BJ (cell line): ENCODE measurements at places on chromosomes 13 and 19.

GRCh38 chr19:45499196-45500180 lies 1.2 kb downstream of the PPM1N start:
- no peak for DNase-seq

- DNase-seq: peak; percentile 45
Observed at GRCh38 chr19:2327773-2328400, 499 bp downstream of the LSM7 start.

GRCh38 chr13:23044906-23045305 lies 135.9 kb upstream of the SGCG start:
- DNase-seq: no peak

GRCh38 chr19:13492128-13492527 lies 14.2 kb downstream of the CACNA1A start:
- DNase-seq: peak; percentile 62

GRCh38 chr19:15672580-15673175 lies at the start of gene CYP4F12:
CYP4F12 (plus strand) TSS chr19:15673087; CDS start chr19:15673530, 443 bp downstream.
- DNase-seq: no peak

GRCh38 chr19:46133101-46133627 lies 8.7 kb upstream of the IGFL3 start:
- peak; percentile 29 for DNase-seq

DNA sequence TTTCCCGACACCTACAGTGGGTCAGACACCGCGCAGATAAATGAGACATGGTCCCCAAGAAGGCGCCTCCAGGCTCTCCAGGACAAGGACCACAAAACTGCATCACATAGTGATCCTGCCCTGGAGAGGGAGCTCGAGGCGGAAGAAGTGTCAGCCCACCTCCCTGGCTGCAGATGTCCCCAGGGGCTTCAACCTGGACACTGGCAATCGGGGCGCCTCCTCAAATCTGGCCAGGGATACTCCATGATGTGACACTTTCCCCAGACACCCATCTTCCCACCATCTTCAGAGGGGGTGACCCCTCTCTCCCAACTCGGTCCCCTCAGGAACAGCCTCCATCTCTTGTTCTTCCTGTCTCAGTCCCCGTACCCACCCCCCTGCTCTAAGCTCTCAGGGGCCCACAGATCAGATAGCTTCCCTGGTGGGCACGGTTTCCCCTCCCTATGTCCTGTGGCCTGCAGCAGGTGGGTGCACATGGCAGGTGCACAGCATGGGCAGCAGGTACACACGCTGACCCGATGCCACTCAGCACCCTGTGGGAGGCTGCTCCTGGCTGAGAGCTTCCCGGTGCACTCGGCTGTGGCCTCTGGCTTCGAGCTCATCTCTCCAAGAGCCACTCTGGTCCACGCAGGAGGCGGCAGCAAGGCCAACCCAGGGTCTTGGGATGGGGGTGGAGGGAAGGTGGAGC lies 61.2 kb downstream of the PEPD start:
- DNase-seq: no peak

GRCh38 chr19:10730932-10731331 lies 13.1 kb downstream of the DNM2 start:
- no peak for DNase-seq

DNA sequence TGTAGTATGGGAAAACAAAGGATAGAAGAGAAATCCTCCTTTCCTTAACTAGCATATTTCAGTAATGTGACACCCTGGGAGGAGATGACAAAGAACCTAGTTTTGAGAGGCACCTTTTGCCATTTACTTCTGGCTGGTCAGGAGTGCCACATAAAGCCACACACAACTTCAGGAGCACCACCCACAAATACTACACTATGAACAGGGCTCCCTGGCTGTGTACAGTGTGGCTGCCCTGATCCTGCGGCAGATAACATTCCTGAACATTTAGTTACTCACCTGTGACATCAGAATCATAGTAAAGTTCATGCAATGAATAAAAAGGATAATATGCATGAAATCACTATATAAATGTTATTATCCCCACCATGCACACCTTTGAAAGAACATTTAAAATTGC lies 17.4 kb upstream of the IRS2 start:
- DNase-seq: no peak

DNA sequence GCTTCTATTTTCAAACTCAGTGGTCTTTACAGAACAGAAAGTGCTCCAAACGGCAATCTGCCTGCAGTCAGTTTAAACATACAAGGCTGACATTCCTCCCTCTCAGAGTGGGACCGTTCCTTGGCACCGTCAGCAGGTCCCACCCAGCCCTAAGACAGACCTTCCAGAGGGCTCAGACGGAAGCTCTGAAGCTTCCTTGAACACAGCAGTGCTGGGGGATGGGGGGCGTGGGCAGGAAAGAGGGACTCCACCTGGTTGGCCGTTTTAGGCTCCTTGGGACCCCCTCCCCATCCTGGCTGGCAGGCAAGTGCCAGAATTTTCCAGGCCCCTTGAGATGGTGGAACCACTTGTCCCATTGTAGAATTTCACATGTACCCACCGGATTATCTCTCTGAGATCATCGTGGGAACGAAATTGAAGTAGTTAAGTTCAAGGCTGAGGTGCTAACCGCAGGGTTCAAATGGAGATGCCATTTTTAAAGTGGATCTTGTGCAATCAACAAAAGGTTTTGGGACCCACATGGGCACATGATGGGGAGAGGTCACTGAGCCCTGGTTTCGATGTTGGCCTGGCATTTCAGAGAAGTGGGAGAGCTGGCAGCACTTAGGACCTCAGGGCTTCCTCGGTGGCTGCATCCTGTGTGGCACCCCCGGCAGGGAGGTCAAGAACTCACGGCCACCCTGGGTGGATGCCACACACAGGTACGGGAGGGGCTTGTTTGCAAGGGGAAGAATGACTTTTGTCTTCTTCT lies 46.2 kb downstream of the KLF2 start:
- no peak for DNase-seq

DNA sequence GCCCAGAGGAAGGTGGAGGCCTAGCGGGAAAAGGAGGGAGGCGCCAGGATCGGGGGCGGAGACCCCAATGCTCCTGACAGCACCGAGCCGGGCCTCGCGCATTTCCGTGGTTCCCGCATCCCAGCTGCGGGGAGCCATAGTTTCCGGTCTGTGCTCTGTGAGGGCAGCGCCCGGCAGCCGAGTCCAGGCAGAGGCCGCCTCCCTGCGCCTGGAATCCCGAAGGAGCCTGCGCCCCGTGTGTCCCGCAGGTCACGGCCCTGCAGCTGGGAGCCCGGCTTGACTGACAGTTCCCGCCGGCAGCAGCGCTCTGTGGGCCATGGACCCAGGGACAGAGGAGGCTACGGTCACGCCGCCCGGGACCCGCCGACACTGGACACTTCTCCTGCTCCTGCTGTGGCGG lies 74.6 kb upstream of the C13orf46 start:
- DNase-seq: no peak

- no peak for DNase-seq
Observed at GRCh38 chr13:110944121-110944967, 29.5 kb upstream of the ANKRD10 start.

- DNase-seq: no peak
Observed at GRCh38 chr19:2417881-2418406, 9.4 kb downstream of the TIMM13 start.

GRCh38 chr13:50123002-50123401 lies 107.8 kb downstream of the KCNRG start:
- DNase-seq: no peak

DNA sequence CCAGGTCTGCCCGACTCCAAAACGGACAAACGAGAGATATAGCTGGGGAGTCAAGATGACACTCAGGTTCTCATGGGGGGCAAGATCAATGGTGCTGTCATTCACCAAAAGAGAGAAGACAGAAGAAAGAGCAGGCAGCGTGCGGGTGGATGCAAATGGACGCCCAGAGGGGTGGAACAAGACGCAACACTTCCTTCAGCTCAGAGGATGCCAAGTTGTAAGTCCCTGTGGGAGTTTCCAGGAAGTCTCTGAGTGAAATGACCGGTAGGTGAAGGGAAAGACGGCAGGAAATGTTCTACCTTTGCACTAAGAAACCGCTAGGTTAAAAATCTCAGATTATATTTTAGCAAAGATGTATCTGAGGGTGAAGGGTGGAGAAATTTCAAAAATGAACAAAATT lies 26.5 kb downstream of the TUBGCP3 start:
- DNase-seq: no peak

DNA sequence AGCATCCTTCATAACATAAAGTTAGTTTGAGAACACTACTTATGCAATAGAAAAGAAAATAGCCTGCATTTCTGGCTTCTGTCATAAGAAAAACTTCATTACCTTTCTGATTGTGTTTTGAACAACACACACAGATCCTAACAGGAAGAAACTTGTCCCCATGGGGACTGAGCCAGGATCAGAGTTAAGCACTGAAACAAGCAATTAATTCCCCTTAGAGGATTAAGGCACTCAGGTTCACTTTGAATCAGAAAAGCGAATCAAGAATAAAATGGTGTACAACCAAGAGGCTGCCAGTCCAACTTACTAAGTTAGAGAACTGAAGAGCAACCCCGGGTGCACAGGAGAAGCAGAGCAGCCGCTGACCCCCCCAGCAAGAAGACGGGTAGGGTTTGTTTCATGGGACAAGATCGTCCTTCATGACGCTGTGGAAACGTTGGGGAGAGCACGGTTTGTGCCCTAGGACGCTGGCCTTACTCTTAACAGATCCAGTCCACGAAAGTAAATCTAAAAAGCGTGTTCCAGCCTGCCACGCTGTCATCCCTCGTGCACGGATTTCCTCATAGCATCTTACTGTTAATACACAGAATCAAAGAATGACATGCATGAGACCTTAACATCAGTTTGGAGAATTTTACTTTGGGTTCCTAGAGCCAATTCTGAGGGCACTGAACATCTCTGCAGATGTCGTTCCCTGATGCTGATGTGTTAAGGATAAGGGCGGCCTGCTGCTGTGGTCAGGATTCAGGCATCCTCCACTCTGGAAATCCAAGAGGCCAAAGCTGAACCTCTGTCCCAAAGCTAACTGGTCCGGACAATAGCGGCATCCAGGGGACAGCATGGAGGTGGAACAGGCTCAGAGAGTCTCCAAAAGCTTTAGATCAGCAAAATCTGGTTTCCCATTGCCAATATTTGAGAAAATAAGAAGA lies 46.4 kb downstream of the GGACT start:
- DNase-seq: no peak

DNA sequence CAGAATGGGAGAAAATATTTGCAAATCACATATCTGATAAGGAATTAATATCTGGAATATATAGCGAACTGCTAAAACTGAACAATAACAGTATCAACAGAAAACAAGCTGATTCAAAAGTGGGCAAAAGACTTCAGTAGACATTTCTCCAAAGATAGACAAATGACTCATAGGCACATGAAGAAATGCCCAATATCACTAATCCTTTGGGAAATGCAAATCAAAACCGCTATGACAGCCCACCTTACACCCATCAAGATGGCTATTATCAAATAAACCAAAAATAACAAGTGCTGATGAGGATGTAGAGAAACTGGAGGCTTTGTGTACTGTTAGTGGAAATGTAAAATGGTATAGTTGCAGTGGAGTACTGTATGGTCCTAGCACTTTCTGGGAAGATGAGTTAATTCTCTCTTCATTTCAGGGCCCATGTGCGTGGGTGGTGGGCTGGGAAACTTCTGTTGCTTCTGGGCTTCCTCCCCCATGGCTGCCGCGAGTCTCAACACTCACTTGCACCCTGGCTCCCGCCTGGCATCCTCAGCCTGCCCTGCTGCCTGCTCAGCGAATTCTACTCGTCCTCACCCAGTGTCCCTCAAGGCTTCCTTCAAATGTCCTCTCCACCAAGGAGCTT lies 12.4 kb upstream of the GJA3 start:
- no peak for DNase-seq

DNA sequence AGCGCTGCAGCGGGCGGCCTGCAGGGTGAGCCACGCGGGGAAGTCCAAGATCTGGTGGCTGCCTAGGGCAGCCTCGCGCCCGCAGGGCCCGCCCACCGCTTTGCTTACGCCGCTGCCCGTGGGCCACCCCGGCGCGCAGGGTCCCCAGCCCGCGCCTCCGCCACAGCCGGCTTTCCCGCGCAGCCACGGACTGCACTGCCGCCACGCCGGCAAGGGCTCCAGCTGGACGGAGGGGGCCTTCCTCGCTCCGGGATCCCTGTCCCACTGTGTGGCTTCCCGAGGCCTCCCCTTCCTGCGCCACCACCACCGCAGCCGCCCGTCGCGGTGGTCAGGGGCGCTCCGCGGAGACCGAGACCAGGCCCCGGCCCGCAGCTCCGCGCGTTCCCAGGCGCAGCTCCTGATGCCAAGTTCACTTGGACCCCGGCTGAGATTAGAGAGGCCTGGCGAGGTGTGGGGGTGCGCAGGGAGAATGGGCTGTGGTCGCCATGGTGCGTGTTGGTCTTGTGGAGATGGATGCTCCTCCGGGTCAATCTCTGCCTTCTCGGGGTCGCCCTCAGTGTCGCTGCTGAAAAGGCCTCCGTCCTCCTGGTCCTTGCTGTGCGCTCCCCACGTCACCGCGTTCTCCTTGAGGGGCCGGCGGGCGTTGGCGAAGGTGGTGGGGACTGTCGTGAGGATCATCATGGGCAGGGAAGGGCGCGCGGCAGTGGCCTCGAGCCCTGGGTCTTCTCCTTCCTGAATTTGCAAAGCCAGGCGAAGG lies 17.9 kb upstream of the RNF17 start:
- DNase-seq: no peak

DNA sequence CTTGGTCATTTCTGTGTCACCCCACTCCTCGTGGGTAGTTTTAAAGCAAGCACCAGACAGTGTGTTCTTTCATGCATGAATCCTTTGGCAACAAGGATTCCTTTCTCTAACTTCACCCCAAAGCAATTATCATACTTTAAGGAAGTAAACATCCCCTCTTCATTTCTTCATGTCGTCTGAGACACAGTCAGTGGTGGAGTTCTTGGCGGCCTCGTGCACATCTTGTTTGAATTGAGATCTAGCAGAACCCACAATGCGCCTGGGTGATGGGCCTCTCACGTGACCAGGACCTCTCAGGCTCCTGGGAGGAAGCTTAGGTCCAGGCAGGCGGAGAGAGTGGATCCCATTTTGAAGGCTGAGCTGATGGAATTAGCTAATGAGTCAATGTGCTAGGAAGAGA lies 2.6 kb downstream of the ACSBG2 start:
- DNase-seq: no peak

GRCh38 chr13:23956106-23956505 lies 58.8 kb upstream of the C1QTNF9B start:
- DNase-seq: no peak

- DNase-seq: no peak
Observed at GRCh38 chr19:50565984-50566903, 2.0 kb downstream of the LRRC4B start.

DNA sequence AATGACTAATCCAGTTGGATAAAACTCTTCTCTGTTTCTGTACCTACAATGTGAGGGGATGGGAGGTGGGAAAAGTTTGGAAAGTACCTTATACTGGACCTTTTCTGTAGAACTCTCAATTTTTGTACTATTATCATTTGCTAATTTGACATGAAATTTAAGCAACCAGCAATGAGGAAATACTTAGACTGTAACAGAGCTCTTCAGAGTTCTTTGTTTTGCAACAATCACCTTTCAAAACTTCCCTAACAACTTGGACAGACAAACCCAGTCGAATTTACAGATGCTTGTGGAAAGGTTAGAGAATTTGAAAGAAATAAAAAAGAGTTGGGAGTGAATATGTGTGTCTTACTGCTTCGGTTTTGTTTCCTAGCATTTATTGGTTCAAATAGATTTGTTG lies 16.8 kb downstream of the KBTBD7 start:
- DNase-seq: no peak
